Smooth muscle cell of bladder (primary cell): ENCODE measurements at places on chromosomes 5 and 9. TPM values are rescaled to one million over a fixed set of nuclear protein-coding genes. Genes with fewer than 3 reads are reported as not detected.

The KCTD16 gene
- 2.4 and 4.0 TPM in 2 replicates for total RNA-seq

The FBP2 gene
- not detected in 2 replicates for total RNA-seq

The SPATA31C1 gene
- not detected in 2 replicates for total RNA-seq

The SEC24A gene
- total RNA-seq: 16.9 and 21.0 TPM in 2 replicates

The YIPF5 gene
- total RNA-seq: 106 and 130 TPM in 2 replicates

The CCNH gene
- 82.6 and 88.2 TPM in 2 replicates for total RNA-seq

The TMOD1 gene
- 0.57 and 0.74 TPM in 2 replicates for total RNA-seq

The EPB41L4B gene
- under 0.01 and 0.09 TPM in 2 replicates for total RNA-seq

The NOXA1 gene
- total RNA-seq: 0.46 and 0.57 TPM in 2 replicates

The URM1 gene
- 30.3 and 32.9 TPM in 2 replicates for total RNA-seq

The SPRY4 gene
- 2.7 and 4.3 TPM in 2 replicates for total RNA-seq

The PPP3R2 gene
- not detected in 2 replicates for total RNA-seq

The STC2 gene
- 484 and 582 TPM in 2 replicates for total RNA-seq

The UBQLN1 gene
- total RNA-seq: 74.0 and 99.2 TPM in 2 replicates

The ZBED3 gene
- total RNA-seq: 0.28 and 0.57 TPM in 2 replicates

The GFRA3 gene
- total RNA-seq: not detected in 2 replicates

The TAF11L2 gene
- not detected in 2 replicates for total RNA-seq

The PPIC gene
- total RNA-seq: 59.9 and 100 TPM in 2 replicates

The DDX4 gene
- not detected in 2 replicates for total RNA-seq

The PCDH12 gene
- 0.14 and 0.37 TPM in 2 replicates for total RNA-seq

The BARHL1 gene
- total RNA-seq: not detected in 2 replicates

The SLC1A1 gene
- total RNA-seq: 36.4 and 44.4 TPM in 2 replicates

The PRDM9 gene
- total RNA-seq: not detected in 2 replicates

The IGFBPL1 gene
- total RNA-seq: under 0.01 TPM in 1 of 2 replicates, not detected in the other

The FAM200C gene
- total RNA-seq: 3.0 TPM in 2 replicates

The PCDHGA2 gene
- 2.7 and 2.8 TPM in 2 replicates for total RNA-seq

The RASGRF2 gene
- total RNA-seq: 7.2 and 8.0 TPM in 2 replicates

The TMEM215 gene
- not detected in 2 replicates for total RNA-seq

The CTXN3 gene
- not detected in 2 replicates for total RNA-seq

The ZFP2 gene
- total RNA-seq: 0.83 and 1.00 TPM in 2 replicates

The SERF1A gene
- total RNA-seq: 2.4 and 4.5 TPM in 2 replicates

The GRM6 gene
- total RNA-seq: not detected in 2 replicates

The WDR38 gene
- not detected in 2 replicates for total RNA-seq

The C9orf78 gene
- total RNA-seq: 38.4 and 50.9 TPM in 2 replicates

The BTNL8 gene
- total RNA-seq: not detected in 2 replicates

The LAMC3 gene
- 0.09 and 0.28 TPM in 2 replicates for total RNA-seq

The POLR3G gene
- 2.6 and 4.6 TPM in 2 replicates for total RNA-seq

The PCDH1 gene
- 0.55 and 1.00 TPM in 2 replicates for total RNA-seq

The ADAMTS2 gene
- total RNA-seq: 44.2 and 68.5 TPM in 2 replicates

The SHISAL2B gene
- not detected in 2 replicates for total RNA-seq

The SHC3 gene
- total RNA-seq: 21.6 and 24.0 TPM in 2 replicates

The FAM221B gene
- total RNA-seq: not detected in 2 replicates

The BTNL9 gene
- not detected in 2 replicates for total RNA-seq

The TMC1 gene
- 0.18 and 0.43 TPM in 2 replicates for total RNA-seq

The ZNF366 gene
- total RNA-seq: not detected in 2 replicates

The ZNF618 gene
- 5.4 and 7.5 TPM in 2 replicates for total RNA-seq

The HBEGF gene
- total RNA-seq: 0.43 and 1.2 TPM in 2 replicates

The SPATA31A5 gene
- not detected in 2 replicates for total RNA-seq

The NMUR2 gene
- total RNA-seq: not detected in 2 replicates

The TMEM203 gene
- total RNA-seq: 25.6 and 37.7 TPM in 2 replicates

The GARNL3 gene
- 1.3 and 1.9 TPM in 2 replicates for total RNA-seq

The LCN6 gene
- not detected in 2 replicates for total RNA-seq
